ENCODE measurements at places on chromosomes 7 and 10. TPM values are rescaled to one million over a fixed set of nuclear protein-coding genes. Genes with fewer than 3 reads are reported as not detected.

Gene LRRC17
- not detected for total RNA-seq

Gene LRRC27
- 3.1 TPM for total RNA-seq

Gene PRPS1L1
- total RNA-seq: not detected

Gene ASB10
- not detected for total RNA-seq

Gene ACSM6
- not detected for total RNA-seq

Gene SEMA3E
- total RNA-seq: not detected

Gene TNS3
- total RNA-seq: 0.63 TPM

Gene GPR15LG
- not detected for total RNA-seq

Gene HELLS
- 111 TPM for total RNA-seq

Gene FAM237B
- total RNA-seq: not detected

Gene RADIL
- total RNA-seq: 0.15 TPM

Gene EBLN1
- total RNA-seq: not detected

Gene CALCR
- total RNA-seq: not detected

Gene LLCFC1
- not detected for total RNA-seq

Gene NACAD
- 0.05 TPM for total RNA-seq

Gene CPA4
- total RNA-seq: not detected

Data from T-helper 1 cell treated with Interleukin-12 subunit alpha and Interleukin-12 subunit beta and Interleukin-4 antibody, amounts not matched to agents 30 ng/mL and 1 ng/mL, for 36 hours (primary cell).